Lung (tissue), 17 donors: ENCODE measurements at places on chromosomes 11 and 22. TPM values are rescaled to one million over a fixed set of nuclear protein-coding genes. Genes with fewer than 3 reads are reported as not detected.

DNA sequence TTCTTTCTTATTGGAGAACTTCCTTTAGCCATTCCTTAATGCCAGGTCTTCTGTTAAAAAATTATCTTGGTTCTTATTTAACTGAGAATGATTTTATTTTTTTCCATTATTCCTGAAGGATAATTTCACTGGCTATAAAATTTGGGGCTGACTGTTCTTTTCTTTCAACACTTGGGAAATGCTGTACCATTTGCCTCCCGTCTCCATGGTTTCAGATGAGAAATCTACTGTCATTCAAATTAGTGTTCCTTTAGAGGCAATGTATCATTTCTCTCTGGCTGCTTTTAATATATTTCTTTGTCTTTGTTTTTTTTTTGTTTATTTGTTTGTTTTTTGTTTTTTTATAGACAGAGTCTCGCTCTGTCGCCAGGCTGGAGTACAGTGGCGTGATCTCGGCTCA, 51.8 kb upstream of the SMTN start:
- no peak for DNase-seq
- no peaks in the 10 kb centered on the region for H3K36me3 ChIP-seq
- no peaks in the 10 kb centered on the region for H3K27me3 ChIP-seq
- H3K4me3 ChIP-seq = no peak overlapping the region
- no peaks in the 10 kb centered on the region for H3K4me1 ChIP-seq

DNA sequence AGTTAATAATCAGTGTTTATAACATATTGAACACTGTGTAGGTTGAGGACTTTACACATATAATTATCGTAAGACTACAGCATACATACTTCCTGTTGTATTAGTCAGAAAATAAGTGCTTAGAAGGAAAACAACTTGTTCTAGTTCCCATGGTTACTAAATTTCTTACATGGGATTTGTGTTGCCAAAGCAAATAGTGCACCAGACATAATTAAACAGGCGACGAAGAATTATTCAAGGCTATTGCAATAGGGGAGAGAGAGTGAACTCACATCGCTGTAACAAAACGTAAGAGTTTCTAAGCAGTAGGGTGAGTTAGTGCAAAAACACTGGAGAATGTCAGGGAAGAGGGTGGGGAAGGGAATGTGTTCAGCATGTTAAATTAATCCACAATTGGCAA, 347.8 kb downstream of the CNTN5 start:
- DNase-seq = peak; percentile 12
- no peak overlapping the region for H3K27ac ChIP-seq
- no peaks in the 10 kb centered on the region for H3K27me3 ChIP-seq
- H3K36me3 ChIP-seq = no peaks in the 10 kb centered on the region
- H3K4me1 ChIP-seq = no peaks in the 10 kb centered on the region

The ANGPTL5 gene
- not detected for total RNA-seq

The SYT9 gene
- total RNA-seq = 0.12 TPM
